ENCODE measurements at places on chromosomes 12 and 14.

- peak; percentile 51 for DNase-seq
Observed at GRCh38 chr12:109818905-109819500, 14.2 kb downstream of the TRPV4 start.

- no peak for DNase-seq
Observed at GRCh38 chr14:65256714-65257113, 154.4 kb upstream of the MAX start.

GRCh38 chr12:27623645-27624044, 72.6 kb upstream of the REP15 start:
- no peak for DNase-seq

DNA sequence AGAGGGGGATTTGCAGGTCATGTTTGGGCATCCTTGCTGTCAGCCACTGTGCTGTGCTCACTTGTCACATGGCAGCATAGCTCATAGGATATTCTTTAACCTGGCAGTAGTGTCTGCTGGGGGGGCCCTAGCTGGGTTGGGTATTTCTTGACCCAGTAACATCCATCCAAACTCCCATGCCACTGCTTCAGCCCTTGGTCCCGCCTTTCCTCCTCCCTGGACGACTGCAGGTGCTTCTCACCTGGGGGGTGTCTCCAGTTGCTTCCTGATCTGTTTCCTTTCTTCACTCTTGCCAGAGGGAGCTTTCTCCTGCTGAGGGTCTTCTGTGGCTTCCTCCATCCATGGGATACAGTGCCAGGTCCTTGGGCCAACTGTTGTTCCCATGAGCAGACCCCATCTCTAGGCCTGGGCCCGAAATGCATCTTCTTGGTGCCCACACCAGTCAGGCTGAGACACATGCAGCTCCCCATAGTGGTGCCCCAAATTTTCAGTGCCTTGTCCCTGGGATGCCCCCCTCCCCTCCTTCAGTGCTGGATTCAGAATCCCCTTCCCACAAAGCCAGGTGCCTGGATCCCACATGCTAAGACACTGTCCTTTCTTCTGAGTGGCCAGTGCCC, 20.5 kb downstream of the C14orf132 start:
- DNase-seq = no peak
